Uterus (tissue), 4 donors: ENCODE measurements at places on chromosomes 6 and 20. TPM values are rescaled to one million over a fixed set of nuclear protein-coding genes. Genes with fewer than 3 reads are reported as not detected.

The VGLL2 gene
- not detected for total RNA-seq

The B3GAT2 gene
- total RNA-seq = not detected

The SIRPB1 gene
- 3.2 TPM for total RNA-seq

The HRH3 gene
- not detected for total RNA-seq

The PPP1R3D gene
- 10.1 TPM for total RNA-seq

DNA sequence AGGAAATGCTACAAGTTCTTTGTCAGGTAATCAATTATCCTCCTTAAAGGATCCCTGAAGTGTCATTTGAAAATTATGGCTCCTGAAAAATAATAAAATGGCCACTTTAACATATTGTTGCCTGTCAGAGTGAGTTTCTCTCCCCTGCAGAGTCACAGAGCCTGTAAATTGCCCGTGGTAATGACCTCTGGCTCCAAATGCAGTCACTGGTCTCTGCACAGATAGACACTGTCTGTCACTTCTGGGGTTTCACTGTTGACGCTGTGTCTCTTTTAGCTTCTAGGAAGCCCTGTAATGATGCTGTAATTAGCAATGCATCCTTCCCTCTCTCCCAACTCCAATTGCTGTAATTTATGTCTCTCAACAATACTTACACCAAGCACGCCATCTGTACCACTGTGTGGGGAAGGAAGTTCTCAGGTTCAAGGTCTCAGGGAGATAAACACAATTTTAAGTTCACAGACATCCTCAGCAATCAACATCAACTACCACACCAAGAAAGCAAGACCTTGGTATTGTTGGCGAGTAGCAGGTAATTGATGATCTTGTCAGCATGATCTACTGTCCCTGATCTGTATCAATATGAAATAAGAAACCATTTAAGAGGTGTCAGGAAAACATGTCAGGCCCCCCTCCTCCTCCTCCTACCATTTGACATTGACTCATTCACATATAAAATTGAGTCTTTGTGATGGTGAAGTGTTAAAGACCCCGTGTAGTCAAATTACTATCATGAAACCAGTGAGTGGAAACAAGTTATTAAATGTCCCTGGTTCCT, 91.2 kb upstream of the SULF2 start:
- no peak for DNase-seq

- no peak for DNase-seq
Measured at GRCh38 chr6:45881705-45882467, 133.8 kb downstream of the CLIC5 start.

DNA sequence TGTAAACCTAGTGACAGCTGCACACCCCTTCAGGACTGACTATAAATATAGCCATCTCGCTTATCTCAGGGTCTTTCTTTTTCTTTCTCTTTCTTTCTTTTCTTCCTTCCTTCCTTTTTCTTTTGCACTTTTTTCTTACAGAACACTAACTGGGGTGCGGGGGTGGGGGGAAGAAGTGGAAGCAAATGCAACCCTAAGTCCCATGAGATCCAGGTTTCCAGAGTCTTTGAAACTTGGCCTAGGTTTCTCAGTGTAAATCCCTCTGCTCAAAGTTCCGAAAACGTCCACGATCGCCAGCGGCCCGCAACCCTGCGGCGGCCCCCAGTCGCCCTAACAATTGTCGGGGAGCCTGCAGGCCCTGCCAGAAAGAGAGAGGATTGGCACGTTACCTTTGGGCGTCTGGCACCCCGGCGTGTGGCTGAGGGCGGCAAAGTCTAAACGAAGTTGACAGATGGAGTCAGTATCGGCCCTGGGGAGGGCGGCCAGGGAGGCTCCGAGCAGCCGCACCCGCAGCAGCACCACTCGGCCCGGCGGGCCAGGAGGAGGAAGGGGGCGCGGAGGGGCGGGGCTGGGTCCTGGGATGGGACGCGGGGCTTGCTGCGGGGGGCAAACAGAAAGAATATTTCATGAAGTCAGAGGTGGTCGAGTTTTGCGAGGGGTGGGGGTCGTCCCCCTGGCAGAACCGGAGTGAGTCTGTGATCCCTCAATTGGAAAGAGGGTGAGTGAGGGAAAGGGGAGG, 577 bp upstream of the FOXF2 start:
- no peak for DNase-seq

DNA sequence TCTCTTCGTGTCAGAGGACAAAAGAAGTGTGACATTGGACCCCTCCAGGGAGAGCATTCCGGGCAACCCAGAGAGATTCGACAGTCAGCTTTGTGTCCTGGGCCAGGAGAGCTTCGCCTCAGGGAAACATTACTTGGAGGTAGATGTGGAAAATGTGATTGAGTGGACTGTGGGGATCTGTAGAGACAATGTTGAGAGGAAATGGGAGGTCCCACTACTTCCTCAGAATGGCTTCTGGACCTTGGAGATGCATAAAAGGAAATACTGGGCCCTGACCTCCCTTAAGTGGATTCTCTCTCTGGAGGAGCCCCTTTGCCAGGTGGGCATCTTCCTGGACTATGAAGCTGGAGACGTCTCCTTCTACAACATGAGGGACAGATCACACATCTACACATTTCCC, 9.5 kb upstream of the BTN3A3 start:
- DNase-seq = no peak

DNA sequence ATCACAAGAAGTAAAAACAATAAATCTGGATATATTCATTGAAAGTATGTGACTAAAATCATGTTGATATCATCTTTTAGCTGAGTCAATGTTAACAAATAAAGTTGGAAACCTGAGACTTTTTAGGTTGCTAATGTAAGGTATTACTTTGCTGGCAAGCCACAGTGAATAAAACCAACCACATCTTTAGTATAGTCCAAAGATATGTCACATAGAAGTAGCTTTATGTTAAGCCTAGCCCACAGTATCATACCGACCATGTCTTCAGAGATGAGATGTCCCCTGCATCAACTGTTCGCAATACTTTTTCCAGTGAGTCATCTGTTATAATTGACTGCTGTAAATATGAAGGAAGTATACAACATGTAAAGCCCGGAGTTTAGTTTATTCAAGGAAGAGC, 107.6 kb upstream of the MCHR2 start:
- DNase-seq = no peak

- DNase-seq = no peak
Measured at GRCh38 chr6:34638834-34639736, 57.5 kb downstream of the ILRUN start.

DNA sequence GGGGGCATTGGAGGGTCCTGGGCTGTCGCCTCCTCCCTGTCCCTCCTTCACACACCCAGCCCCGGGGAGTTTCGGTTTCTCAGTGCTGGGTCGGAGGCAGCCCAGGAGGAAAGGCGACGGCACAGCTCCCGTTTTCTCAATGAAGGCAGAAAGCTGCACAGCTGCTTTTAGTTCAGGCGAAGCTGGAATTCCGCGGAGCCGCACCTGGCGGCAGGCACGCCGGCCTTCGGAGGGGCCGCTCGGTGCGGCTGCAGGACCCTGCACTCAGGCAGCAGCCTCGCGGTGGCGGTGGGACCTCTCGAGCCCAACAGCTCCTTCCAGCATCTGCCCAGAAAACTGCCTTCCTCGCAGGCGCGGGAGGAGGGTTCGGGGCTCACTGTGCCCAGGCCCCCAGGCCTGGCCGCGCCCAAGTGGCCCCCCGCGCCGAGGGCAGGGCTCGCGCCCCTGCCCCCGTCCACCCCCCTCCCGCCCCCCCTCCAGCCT, 4.6 kb downstream of the FOXQ1 start:
- DNase-seq = no peak

DNA sequence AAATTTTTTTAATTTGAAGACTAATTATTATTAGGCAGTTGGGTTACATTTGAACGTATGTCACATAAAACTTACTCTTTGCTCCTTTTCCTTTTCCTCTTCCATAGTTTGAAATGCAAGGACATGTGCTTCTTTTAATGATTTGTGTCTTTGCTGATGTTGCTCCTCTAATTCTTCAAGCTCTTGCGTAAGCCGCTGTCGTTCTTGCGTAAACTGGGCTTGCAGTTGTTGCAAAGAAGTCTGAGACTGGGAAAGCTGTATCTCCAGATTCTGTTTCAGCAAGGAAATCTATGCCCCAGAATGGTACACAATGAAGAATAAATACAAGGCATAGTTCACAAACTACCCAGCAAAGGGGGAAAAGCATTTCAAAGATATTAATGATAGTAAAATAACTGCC, 45.1 kb upstream of the MCM9 start:
- no peak for DNase-seq

DNA sequence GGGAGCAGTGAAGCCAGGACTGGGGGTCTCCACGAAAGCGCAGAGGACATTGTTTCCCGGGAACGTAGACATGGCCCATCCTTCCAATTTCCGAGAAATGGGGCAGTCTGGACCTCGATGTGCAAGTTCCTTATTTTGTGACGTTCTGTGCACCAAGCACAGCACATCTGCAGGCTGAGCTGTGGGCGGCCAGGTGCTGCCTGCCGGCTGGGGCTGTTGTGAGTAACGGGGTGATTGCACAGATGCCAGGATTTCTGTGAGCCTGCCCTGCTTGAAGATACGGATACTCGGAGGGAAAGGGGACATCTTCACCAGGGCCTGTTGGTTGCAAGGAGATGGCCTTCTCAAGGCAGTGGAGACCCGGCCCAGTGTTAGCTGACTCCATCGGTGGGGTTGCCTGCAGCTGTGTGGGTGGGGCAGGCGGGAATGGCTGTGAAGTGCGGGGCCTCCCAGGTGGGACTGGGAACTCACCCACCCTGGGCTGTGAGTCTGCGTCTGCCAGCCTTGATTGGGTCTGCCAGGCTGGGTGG, 27.6 kb downstream of the CDH4 start:
- no peak for DNase-seq

DNA sequence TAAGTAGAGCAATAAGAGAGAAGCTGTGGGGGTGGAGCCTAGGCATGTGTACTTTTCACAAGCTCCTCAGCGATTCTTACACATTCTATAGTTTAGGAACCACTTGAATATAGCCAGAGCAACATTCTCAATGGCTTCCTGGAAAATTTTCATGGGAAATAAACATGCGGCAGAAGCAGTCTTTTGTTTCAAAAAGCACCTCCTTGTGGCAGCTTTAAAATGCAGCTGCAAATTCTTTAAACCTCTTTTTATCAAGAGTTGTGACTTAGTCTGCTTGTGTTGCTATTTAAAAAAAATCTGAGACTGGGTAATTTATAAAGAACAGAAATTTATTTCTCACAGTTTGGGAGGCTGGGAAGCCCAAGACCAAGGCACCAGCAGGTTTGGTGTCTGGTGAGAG, 23.8 kb downstream of the NKX2-2 start:
- no peak for DNase-seq

DNA sequence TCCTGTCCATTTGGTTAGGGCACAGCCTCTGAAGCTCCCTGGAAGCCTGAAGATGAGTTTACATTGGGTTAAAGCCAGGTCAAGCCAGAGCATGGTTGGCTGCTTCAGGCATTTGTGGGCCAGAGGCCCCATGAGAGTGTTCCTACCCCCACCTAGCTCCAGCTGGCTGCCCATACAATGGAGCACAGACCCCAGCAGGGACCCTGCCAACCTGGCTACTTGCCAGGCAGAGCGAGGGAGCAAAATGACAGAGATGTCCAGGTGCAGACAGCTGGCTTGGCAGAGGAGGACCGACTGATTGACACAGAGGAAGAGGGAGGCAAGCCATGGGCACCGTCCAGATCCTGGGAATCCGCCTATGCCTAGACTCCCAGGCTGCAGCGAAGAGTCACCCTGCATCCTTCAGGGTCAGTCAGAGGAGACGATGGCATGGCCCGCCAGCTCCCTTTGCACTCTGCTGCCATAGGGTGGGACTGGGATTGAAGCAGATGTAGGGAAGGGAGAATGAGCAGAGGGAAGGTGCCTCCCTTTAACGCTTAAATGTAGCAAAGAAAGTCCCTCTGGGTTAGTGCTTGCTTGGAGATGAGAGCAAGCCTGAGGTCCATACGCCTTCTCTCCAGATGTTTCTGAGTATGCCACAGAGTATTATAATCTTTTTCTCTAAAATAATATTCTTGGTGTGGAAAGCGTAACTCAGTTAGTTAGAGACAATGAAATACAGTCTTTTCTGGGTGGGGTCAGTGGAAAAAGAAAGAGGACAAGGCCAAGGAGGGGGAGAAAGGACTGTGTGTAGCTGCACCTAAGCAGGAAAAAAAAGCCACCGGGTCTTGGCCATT, 77.6 kb upstream of the FYN start:
- no peak for DNase-seq

- no peak for DNase-seq
Measured at GRCh38 chr6:25492951-25493350, 159.1 kb upstream of the SCGN start.

DNA sequence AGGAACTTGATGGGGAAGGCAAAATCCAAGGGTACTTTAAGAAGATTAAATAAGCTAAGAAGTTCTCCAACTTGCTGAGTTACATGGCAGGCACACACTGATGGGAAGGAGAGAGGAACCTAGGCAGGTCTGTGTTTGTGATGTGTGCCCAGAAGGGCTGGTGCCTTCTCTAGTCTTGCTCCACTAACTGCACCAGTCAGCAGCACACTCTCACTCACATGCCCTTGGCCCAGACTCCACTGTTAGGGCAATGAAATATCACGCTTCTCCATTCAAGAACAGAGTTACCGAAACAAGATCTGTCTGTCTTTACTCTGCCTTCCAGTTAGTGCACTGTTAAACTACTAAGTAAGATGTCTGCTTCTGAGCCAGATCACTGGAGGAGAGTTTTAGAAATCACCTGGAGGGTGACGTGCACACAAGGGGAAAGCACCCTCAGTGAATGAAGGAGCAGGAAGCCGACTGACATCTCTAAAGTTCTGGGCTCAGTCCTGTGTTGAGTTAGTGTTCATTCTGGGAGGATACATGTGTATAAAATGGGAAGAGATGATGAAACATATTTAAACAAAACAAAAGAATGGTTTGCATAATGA, 251.1 kb downstream of the FOXC1 start:
- no peak for DNase-seq
